ENCODE measurements at places on chromosomes 11 and 22. TPM values are rescaled to one million over a fixed set of nuclear protein-coding genes. Genes with fewer than 3 reads are reported as not detected.

NUP50 gene
- 61.6 TPM for total RNA-seq

- DNase-seq = no peak
Observed at GRCh38 chr11:13287036-13287435, 9.4 kb downstream of the BMAL1 start.

GRCh38 chr11:113048820-113049768 lies 87.9 kb downstream of the NCAM1 start:
- DNase-seq = peak; percentile 29

- DNase-seq = no peak
Observed at GRCh38 chr11:126476977-126477376, 121.5 kb downstream of the ST3GAL4 start.

All from fibroblast of the aortic adventitia (primary cell).